T-helper 17 cell (primary cell): ENCODE measurements at places on chromosomes 7 and 10. TPM values are rescaled to one million over a fixed set of nuclear protein-coding genes. Genes with fewer than 3 reads are reported as not detected.

SLC18A3 gene
- not detected for total RNA-seq

NRCAM gene
- not detected for total RNA-seq

- DNase-seq = no peak
Measured at GRCh38 chr10:33552290-33552689, 217.8 kb upstream of the NRP1 start.

DNA sequence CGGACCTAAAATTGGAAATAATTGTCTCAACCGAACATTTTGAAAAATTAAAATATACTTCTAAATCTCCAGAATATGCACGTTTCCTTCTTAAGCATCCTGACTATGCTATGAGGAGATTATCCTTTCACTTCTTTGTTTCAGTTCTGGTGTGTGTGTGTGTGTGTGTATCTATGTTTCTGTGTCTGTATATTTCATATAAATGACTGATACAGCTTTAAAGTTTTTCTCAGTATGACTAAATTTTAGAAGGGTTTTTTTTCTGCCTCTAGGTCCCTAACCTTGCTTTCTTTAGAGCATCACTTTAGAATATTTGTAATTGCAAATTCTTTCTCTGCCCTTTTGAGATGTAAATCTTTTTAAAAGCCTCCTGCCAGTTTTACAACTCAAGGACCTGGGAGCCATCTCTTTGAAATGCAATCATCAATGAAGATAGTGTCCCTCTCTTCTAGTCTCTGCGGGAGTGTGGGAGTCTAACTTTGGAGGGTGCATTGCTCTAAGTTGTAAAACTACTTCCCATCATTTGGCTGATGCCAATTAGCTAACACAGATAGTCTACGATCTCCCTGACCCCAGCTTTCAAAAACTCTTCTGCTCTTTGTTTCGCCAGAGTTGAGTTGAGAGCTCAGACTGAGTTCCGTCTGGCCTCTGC is 782.0 kb upstream of the ZWINT start:
- no peak for DNase-seq

- DNase-seq = no peak
Measured at GRCh38 chr7:120843109-120843508, 14.8 kb downstream of the TSPAN12 start.

DNA sequence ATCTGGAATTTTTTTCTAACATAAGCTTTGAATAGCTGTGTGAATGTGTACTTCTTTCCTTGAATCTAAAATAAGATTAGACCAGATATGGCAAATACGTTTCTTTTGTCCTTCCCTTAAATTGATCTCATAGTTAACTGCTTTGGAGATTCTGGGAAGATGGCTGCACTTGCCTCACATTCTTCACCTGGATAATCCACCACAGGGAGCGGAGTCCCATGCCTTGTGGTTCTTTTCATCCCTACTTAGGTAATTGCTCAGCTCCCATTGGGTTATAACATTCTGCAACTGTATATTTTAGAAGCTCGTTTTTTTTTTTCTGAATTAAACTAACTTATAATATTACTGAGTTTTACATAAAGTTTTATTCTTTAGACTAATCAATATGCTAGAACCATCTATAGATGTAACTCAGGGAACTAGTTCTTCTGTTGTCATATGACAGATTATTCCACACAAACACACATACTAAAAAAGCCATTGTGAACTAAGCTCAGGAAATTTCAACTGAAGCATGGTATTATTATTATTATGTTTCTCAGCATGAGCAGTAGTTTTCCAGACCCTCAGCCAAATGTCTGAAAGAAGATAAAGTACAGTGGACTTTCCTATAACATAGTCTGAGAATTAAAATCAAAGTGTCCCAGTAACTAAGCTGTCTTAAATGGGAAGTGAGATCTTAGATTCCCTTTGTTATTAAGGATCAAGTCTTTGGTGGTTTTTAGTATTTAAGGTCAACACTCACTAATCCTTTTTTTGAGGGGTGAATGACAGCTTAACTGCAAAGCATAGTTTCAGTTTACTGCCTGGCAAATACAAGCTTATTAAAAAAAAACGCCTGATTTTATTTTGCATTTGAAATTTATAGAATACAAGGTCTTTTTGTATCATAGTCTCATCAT is 182.3 kb downstream of the PPP1R9A start:
- no peak for DNase-seq

DNA sequence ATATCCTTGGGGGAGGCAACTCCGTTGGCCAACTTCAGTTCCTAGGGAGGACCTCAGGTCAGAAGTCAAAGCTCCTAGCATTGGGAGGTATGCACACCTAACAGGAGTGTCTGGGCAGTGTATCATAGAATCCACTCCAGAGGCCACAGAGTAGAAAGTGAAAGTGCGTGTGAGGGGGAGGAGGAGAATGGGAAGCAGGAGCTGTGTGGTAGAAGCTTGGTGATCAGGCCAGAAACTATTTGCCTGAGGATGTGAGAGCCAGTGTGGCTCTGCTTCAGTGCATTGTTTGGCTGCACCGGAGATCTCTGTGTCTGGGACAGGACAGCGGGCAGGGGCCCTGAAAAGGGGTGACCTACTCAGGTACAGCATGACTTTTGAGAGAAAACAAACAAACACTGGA is 557.4 kb upstream of the VSTM2A start:
- no peak for DNase-seq

- no peak for DNase-seq
Measured at GRCh38 chr7:128923411-128923800, 12.9 kb upstream of the KCP start.
